ENCODE measurements at places on chromosomes 3 and 15.

- no peak for DNase-seq
These were observed 869.8 kb upstream of the CFAP20DC start for GRCh38 chr3:59919586-59919985.

- peak; percentile 51 for DNase-seq
These were observed 34.0 kb upstream of the TNFAIP8L3 start for GRCh38 chr15:51128701-51129100.

DNA sequence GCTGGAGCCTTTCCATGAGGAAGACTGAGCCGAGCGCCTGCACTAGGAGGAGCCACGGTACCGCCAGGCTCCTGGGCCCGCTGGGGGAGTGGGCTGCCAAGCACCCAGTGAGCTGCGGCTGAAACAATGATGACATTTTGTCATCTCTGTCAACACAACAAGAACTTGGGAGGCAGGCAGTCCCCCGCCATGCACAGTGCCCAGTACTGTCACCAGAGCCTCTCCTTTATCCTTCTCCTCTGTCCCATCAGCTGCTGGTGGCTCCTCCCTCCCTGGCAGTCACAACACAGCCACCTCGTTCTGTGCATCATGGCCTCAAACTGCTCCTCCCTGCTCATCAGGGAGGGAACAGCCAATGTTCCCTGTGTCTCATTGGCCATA is 34.0 kb upstream of the PCSK6 start:
- DNase-seq, result no peak

GRCh38 chr3:34001022-34001421 is 202.6 kb downstream of the PDCD6IP start:
- DNase-seq, result no peak

GRCh38 chr15:27705056-27705455 is 394.1 kb downstream of the OCA2 start:
- no peak for DNase-seq

GRCh38 chr15:40243126-40243810 is 4.4 kb downstream of the PAK6 start:
- DNase-seq, result no peak

DNA sequence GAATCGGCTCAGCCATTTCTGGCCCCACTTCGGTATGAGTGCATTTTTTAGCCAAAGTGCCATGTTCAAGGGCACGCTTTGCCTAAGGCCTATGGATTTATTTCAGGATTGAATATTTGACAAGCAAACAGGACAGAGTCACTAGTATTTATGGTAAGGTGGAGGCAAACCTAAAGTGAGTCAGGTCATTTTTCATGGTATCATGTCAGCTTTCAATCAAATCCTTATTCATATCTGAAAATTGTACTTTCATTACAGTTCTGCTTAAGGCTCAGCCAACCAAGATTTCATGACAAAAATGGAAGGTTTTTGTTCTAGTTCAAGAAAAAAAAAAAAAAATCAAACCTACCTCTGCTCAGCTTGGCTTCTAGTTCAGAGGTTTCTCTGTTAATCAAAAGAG is 30.5 kb upstream of the ICE2 start:
- DNase-seq, result no peak

GRCh38 chr3:62835554-62836236 is 39.5 kb downstream of the CADPS start:
- DNase-seq, result no peak

GRCh38 chr15:77022646-77023575 is 28.0 kb downstream of the PSTPIP1 start:
- DNase-seq, result no peak

DNA sequence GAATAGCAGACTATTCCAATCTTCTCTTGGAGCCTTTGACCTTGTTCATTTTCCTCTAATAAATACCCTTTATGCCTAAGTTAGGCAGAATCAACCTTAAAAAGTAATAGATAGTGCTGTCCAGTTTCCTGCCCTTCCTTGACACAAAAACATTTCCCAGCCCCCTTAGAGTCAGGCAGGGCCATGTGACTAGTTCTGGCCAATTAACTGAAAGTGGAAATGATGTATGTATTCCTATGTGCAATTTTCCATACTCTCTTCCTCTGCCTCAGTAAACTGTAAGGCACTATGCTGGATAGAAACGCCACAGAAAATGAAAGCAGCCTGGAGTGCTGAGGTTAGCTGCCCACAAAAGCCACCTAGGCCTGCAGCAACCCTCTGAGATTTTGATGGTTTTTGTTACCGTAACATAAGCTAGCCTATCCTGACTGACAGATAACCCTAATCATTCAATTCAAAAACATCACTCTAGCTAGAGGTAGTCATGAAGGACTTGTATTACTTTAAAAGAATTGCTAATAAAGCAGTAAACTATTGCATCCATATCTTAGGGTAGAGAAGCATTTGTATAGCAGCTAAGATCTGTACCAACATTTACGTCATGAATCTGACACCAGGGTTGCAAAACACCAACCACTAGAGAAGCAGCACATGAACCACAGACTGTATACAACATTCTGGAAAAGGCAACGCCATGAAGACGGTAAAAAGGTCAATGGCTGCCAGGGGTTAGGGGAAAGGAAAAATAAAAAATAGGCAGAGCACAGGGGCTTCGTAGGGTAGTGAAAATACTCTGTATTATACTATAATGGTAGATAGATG is 112.9 kb downstream of the ULK4 start:
- DNase-seq, result no peak

DNA sequence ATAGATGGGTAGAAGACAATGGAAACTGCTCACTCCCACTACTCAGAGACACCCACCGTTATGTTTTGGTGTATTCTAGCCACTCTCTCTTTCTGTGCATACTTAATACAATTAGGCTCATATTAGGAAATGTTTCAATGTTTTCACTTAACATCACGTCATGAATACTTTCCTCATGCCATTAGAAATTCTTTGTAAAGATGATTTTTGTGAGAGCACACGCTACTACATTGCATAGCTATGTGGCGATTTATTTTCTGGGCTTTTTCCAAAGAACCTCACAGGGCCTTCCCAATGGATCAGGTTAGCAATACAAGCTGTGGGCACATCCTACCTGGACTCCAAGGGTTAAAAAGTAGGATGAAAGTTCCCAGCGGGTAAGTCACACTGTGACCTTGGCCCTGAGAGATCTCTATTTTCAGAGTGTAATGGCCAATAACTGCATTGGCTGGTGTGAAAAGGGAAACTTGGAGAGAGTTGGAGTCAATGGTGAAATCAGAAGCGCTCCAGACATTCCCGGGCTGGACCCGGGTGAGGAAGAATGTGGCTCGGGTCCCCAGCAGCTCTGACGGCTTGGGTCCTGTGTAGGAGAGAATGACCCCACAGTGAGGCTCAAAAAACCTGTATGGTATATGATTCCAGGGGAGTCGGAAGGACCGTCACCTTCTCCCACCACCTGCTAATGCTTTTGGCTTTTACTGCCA is 25.8 kb upstream of the TGM5 start:
- DNase-seq, result peak; percentile 44

DNA sequence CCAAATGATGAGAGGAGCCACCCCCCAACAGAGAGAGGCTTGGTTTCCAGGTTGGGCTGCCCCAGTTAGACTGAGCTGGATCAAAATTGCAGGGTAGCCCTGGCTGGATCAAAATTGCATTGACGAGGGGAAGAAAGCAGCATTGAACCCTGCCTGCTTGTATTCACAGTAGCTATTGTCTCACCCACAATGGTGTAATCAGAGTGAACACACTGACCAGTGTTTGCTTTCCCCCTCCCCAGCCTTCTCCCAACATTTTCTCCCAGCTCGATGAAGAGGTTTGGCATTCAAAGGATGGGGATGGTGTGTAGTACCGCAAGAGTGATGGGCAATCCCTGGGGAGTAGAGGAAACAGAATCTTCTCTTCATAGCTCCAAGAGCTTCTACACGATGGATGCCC is 223.8 kb downstream of the ADAMTS9 start:
- DNase-seq, result no peak

- no peak for DNase-seq
These were observed 105.2 kb upstream of the BOC start for GRCh38 chr3:113105966-113106660.

DNA sequence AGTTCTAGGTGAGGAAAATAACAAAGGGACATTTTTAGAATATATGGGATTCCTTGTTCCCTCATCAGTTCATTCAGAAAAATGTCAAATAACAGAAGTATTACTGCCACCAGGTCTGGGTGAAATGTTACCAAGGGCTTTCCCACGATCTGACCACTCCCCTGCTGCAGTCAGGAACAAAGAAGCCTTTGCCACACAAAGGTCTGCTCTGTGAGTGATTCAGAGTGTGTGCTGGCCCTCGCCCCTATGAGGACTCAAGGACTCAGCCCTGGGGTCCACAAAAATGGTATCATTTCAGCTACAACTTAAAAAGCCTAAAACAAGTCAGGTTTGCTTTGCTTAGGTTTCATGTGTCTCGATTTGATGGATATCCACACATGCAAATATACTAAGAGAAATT is 5.0 kb downstream of the MKRN3 start:
- DNase-seq, result no peak

DNA sequence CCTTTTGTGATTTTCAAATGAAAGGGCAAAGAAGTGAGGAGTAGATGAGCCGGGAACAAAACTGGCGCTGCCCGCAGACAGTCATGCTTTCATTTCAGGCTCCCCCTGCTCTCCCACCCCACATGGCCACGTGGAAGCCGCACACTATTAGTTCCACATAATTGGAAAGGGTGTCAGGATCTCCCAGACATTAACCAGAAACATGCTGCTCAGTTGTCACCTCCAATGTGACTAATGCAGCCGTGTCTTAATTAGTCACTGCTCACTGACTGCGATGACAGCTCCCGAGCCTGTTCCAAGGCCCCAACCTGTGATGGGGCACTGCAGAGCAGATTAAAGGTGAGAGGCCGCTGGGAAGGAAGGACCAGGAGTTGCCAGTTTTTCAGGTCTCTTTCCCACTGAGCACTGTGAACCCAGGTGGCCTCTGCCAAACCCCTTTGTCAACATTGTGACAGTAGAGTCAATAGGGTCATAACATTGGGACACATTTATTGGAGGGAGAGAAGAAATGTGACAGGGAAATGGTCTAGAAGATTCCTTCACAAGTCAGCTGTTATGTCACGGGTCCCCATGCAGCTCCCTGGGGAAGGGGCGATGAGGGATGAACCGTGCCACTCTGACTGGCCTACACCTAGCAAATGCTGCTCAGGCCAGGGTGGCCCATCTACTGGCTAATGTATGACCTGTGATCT is 38.6 kb upstream of the SFMBT1 start:
- no peak for DNase-seq

GRCh38 chr3:121758727-121759450 is 9.3 kb upstream of the GOLGB1 start:
- peak; percentile 19 for DNase-seq

GRCh38 chr15:47812470-47812999 is 95.2 kb downstream of the SEMA6D start:
- no peak for DNase-seq

DNA sequence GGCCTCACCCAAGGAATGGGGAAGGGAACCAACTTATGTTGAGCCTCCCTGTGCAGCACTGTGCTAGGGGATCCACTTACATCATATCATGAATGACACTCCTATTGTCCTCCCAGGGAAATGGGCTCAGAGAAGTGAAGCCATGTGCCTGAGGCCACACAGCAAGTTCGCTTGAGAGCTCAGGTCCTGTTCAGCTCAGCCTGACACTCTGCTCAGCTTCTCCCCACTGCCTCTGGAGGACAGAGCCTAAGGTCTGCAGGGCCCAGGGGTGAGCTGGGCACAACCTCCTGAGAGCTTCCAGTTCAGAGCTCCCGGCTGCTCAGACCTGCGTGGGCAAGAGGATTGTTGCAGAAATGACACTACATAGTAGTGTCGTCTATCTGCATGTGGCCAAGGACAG is 76.0 kb upstream of the SEC13 start:
- no peak for DNase-seq

DNA sequence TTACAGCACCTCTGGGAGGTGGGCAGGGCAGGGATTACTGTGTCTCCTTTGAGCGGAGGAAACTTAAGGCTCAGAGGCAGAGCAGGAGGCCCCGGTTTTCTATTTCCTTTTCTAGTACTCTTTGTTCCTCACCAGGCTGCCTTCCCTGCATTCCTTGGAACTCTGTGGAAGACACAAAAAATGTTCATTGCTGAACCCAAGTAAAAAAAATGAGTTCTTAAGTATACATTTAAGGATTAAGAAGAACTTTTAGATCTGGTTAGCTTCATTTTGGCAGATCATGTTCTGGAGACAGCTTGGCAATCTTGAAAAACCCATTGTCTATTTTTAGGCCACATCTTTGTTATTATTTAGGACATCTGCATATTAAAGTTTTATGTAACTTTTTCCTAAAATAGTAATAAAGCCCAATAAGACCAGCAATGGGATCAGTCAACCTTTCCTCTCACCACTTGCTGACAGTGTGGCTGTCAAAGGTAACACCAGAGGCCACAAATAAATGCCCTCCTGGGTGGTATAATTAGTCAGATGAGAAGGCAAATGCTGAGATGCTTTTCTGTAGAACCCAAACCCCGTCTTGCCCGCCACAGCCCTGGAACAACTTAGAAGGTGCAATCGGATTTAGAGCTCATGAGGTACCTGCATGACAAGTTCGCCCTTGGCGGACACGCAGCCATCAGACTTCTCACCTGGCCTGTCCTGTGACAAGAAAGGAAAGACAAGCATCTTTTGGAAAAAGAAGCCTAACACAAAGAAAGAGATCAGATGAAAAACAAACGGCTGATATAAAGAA is 97.2 kb downstream of the DGKG start:
- no peak for DNase-seq

GRCh38 chr15:91801836-91802534 is 51.5 kb upstream of the SLCO3A1 start:
- DNase-seq, result no peak

GRCh38 chr3:181567311-181568075 is 144.2 kb upstream of the SOX2 start:
- DNase-seq, result peak; percentile 51

- no peak for DNase-seq
These were observed 524.2 kb upstream of the LMCD1 start for GRCh38 chr3:7977245-7978086.

- DNase-seq, result no peak
These were observed 228.5 kb upstream of the MME start for GRCh38 chr3:154851644-154852043.

GRCh38 chr3:177760803-177761202 is 563.5 kb upstream of the TBL1XR1 start:
- peak; percentile 40 for DNase-seq

GRCh38 chr3:54533856-54534255 is 394.0 kb downstream of the LRTM1 start:
- no peak for DNase-seq

DNA sequence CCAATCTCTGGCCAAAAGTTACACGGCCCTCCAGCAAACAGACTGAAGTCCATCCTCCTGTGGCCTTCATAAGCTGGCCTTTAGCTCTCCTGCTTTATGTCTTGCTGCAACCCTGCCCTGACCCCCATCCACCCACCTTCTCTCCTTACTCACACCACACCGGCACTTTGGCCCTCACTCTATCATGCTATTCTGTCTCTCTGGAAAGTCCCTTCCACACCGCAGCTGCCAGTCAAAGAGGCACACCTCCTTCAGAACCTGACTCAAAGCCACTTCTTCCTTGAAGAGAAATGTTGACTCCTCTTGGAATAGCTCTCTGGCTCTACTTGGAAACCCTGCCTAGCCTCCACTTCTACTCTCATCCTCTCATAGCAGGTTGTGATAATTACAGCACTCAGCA is 4.5 kb downstream of the GPR156 start:
- no peak for DNase-seq

- no peak for DNase-seq
These were observed 1.2 kb upstream of the EDEM1 start for GRCh38 chr3:5186089-5186857.

GRCh38 chr3:30751610-30752299 is 142.7 kb downstream of the GADL1 start:
- DNase-seq, result peak; percentile 68

- no peak for DNase-seq
These were observed 30.1 kb upstream of the SLC28A2 start for GRCh38 chr15:45221967-45222366.

GRCh38 chr3:165640970-165641369 is 196.3 kb downstream of the BCHE start:
- no peak for DNase-seq
